CD4-positive, alpha-beta T cell treated with Interleukin-6 for 4 hours (primary cell): ENCODE measurements at places on chromosomes 12 and 14.

GRCh38 chr12:117361347-117361751 lies at the start of gene NOS1:
Gene NOS1, minus strand, starts transcription at chr12:117361626. Its CDS starts 30,557 bp downstream, at chr12:117331069.
- DNase-seq: no peak

DNA sequence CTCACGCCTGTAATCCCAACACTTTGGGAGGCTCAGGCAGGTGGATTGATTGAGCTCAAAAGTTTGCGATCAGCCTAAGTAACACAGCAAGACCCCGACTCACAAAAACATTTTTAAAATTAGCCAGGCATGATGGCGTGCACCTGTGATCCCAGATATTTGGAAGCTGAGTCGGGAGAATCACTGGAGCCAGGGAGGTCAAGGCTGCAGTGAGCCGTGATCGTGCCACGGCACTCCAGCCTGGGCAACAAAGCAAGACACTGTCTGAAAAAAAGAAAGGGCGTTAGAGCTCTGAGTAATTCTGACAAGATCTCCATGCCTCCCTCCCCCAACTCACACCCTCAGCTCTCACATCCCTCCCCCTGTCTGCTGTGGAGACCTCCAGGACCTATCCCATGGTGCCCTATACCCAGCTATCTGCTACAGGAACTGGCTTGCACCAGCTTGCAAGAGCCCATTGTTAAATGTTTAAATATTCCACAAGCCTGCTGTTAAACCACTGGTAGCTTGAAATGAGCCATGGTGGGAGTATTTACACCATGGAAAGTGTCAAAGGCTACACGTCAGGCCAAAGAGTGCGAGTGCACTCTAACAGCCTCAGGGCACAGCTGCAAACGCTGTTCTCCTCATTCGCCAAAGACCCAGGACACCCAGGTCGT lies 35.1 kb upstream of the PPP2R5C start:
- no peak for DNase-seq

- DNase-seq: no peak
Measured at GRCh38 chr14:55059333-55059732, 7.9 kb downstream of the MAPK1IP1L start.

DNA sequence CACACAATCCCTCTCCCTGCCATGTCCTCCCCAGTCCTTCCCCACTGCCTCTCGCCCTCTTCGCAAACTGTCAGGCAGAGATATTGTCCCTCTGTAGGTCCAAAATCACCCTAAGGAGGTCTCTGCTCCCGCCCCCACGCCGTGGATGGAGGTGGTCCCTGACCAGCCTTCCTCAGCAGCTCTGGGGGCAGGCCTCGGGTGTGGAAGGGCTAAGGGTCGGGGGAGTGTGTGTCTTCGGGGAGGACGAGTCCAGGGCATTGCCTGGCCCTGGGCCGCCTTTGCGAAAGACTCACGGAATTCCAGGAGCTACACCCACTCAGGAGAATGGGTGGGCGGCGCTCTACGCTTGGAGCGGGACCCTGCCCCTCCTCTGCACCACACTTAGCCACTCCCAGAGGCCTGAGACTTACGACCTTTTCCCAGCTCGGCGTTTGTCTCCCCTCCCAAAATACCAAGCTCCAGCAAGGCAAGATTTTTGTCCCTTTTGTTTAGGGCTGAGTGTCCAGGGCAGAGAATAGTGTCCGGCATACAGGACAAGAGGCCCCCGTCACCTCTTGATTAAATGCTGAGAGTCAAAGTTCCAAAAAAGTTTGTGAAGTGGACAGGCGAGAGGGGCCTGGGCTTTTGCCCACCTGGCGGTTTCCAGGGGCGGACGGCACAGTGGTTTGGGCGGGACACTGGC lies 881 bp downstream of the PYGL start:
- DNase-seq: no peak
